ENCODE measurements at places on chromosomes 2 and 18. TPM values are rescaled to one million over a fixed set of nuclear protein-coding genes. Genes with fewer than 3 reads are reported as not detected.

The NEU4 gene
- 2.5 TPM for polyA plus RNA-seq

GRCh38 chr2:61898810-61899209, 6.7 kb upstream of the COMMD1 start:
- DNase-seq = no peak

- no peak for DNase-seq
These were observed 50.8 kb downstream of the KCNIP3 start for GRCh38 chr2:95347681-95348608.

- DNase-seq = no peak
These were observed 41.8 kb downstream of the INPP4A start for GRCh38 chr2:98486374-98486981.

DNA sequence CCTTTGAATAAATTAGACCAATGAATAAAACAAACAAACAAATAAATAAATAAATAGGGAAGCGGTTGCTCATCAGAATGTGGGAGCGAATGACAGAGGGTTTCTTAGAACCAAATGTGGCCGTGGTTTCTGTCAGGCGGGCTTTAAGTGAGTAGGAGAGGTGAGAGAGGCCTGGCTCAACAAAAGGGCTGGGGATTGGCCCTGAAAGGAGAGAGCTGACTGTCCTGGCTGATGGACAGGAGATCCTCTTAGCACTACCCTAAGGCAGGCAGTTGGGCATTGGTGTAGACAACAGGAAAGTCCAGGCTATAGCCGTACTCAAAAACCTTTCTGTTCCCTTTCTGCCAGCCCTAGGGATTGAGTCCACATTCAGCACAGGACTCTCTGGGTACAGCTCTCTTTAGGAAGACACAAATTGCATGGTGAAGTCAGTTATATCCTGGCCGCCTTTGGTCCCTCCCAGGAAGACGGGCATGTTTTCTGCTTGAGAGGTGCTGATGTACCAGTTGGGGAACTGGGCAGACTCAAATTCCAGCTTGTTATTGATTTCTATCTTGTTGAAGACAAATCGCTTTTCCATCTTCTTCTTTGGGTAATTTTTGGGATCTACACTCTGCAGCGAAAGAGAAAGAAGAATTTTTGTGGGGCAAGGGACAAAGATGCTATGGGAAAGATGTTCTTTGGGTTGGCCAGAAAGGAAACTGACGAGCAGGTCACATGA, 6.5 kb downstream of the IL1B start:
- no peak for DNase-seq

DNA sequence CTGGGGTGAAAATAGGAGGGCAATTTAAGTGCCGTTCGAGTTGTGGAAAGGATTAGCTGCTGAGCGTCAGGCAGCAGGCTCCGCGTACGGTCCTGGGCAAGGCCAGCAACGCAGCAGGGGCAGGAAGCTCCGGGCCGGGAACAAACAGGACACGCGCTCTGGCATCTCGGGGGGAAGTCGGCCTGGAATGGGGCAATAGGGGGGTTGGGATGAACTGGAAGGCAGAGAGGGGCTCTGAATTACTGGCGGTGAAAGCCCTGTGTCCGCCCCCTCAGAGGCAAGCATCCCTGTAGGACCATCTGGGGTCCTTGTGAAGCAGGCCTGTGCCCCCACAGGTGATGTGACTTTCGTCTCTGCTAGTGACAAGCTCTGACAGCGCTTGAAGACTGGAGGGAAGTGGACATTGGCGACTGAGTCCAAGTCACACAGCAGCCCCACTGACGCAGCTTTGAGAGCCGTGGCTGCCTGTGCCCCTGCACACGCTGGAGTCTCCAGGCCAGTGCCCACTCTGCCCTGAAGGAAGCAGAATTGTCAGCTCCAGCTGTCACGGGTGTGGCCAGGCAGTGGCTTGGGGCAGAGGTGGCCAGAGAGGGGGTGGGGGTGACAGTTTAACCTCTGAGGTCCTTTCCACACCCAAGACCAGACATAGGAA, 22.3 kb downstream of the GPR35 start:
- DNase-seq = no peak

DNA sequence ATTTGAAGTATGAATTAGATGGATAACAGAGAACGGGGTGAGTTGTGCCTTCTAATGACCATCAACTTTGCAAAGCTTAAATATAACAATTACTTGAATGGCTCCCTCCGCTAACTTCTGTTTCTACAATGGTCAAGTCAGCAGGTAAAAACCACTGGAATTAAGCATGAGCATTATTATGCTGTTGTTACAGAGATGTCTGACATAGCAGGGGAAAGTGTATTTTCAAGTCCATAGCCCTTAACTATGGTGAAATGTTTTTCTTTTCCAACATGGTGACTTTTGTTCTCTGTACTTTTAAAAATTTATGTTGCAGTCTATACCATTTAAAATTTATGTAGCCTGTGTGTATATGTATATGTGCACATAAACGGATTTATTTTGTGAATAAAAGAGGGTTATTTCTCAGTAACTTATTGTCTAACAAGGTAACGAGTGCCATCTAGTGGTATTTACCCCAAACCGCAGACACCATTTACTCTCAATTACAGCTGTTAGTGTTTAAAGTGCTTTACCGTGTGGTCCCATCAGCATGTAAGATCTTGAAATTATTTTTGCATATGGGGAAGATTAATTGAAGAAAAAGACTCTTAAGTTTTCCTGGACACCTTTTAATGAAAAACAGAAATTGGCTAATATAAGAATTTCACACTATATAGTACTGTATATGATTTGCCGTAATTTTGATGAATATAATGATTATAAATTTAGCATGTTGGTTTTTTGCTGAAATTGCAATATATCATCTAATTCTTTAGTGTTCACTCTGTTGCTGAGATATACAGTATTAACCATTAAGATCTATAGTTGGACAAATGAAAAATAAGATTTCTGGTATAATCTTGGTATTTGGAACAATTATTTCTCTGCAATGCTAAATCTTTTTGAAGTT, 78.2 kb downstream of the UBE2E3 start:
- no peak for DNase-seq

DNA sequence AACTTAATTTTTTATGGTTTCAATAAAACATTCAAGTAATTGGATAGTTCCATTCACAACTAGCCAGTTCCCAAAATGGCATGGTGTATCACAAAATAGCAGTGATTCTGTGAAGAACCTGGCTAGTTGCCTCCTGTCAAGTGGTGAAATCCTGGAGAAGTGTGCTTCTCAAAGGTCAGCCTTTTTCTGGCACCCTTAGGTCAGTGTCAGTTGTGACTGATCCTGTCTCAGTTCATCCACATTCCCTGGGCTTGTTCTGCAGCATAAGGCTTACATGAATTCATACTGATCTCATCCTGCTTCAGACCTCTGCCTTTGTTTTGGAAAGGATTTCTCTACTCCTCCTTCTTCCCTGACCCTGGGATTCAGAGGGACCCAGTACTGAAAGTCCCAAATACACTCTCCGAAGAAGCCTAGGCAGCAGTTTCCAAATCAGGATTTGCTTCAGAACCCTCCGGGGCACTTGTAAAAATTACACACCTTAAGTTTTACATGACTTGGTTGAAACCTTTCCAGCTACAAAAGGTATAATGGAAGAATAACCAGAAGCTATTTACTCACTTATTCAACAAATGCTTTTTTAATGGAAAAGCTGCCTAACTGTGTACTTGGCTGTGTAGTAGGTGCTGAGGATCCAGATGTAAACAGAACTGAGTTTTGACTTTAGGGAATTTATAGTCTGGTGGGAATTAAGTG, 11.0 kb downstream of the MAP3K20 start:
- no peak for DNase-seq

- no peak for DNase-seq
These were observed 271.5 kb downstream of the HDAC4 start for GRCh38 chr2:239129147-239129920.

- DNase-seq = peak; percentile 60
These were observed 26.1 kb upstream of the PIEZO2 start for GRCh38 chr18:11175266-11175979.

All from muscle of arm (tissue), 14 donors.